Stimulated activated CD4-positive, alpha-beta T cell treated with anti-CD3 and anti-CD28 coated beads, Interleukin-2, amount 100 ng/mL, for 48 hours (primary cell): ENCODE measurements at places on chromosomes 1 and 21.
A peak's percentile ranks its signal among the peaks of the same experiment; 100 is the strongest.

DNA sequence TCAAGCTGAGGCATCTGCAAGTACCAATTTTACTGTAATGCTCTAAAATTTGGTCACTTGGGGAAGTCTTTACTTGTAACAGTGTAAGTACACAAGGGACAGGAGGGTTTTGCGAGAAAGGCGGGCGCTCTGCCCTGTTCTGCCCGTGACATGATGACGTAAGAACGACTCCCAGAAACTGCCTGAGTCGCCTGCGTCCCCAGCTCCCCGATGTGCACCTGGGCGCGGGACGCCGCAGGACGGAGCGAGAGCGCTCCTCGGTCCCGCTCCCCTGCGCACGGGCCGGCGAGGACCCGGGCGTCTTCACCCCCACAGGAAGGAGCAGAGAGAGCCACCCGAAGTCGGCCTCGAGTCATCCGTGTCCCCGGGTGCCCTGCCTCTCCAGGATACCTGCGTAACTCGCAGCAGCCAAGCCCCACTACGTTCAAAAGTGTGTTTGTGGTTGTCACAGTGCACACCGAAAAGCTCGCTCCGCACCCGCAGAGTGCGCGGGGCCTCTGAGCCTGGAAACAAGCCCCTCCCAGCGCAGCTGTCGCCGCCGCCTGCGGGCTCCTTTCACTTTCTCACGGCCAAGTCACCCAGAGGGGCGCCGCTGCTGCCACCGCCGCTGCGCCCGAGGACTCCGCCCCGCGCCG is 3.3 kb upstream of the ZBTB18 start:
- no peak for DNase-seq

- DNase-seq, result no peak
Observed at GRCh38 chr1:60809204-60809980, 273.0 kb upstream of the NFIA start.

- no peak for DNase-seq
Observed at GRCh38 chr1:151418081-151418480, 18.7 kb downstream of the PSMB4 start.

GRCh38 chr1:228996281-228996680 is 261.0 kb downstream of the RHOU start:
- no peak for DNase-seq

- no peak for DNase-seq
Observed at GRCh38 chr1:247421074-247421473, 5.1 kb downstream of the NLRP3 start.

- DNase-seq, result no peak
Observed at GRCh38 chr1:41048540-41048939, 27.0 kb upstream of the SLFNL1 start.

DNA sequence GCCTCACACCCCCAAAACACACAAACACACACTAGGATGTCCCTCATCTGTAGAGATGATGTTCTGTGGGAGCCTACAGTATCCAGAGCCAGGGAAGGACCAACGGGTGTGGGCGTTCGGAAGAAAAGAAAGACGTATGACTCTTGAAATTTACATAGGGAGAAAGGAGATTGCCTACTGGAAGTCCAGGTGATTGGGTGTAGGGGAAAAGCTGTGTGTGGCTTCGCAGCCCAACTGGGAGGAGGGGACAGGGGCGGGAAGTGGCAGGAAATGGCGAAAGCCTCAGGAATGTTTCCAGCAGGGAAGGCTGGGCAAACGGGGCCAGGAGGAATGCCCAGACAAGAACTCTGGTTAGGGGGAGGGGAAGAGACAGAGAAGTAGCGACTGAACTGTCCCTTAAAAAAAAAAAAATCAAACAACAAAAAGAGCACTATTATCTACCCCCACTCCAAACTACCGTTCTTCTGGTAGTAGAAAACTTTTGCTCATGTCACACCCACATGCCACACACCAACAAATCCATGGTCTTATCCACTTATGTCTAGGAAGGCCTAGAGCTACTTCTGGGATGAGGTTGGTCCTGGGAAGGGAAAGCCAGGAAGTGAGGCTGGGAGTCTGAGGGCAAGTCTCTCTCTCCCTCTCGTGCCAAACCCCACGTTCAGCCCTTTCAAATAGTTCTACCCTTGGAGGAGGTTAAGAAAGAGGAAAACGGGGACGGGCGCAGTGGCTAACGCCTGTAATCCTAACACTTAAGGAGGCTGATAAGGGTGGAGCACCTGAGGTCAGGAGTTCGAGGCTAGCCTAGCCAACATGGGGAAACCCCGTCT is 1.8 kb upstream of the CKS1B start:
- DNase-seq, result no peak

DNA sequence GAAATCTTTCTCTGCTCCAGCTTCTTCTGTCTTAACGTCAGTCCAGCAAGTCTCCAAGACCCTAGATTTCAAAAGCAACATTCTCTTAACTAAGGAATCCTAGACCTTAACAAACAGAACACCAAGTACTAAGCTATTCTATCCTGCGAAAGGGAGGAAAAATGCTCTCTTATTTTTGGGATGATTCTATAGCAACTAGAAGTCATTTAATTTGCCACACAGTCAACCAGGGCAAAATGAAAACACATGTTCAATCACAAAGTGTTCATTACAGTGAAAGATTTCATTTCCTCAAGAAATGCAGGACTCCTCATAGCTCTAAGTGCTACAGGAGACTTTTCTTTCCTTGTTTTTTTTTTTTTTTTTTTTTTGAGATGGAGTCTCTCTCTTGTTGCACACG is 36.2 kb upstream of the DOCK7 start:
- no peak for DNase-seq

- no peak for DNase-seq
Observed at GRCh38 chr1:49016030-49016977, 239.6 kb upstream of the BEND5 start.

GRCh38 chr1:109947582-109948284 is 36.8 kb upstream of the AHCYL1 start:
- DNase-seq, result no peak

- DNase-seq, result no peak
Observed at GRCh38 chr21:39012326-39013230, 170.7 kb downstream of the PSMG1 start.

- DNase-seq, result no peak
Observed at GRCh38 chr1:112697781-112698201, 9.1 kb downstream of the RHOC start.

DNA sequence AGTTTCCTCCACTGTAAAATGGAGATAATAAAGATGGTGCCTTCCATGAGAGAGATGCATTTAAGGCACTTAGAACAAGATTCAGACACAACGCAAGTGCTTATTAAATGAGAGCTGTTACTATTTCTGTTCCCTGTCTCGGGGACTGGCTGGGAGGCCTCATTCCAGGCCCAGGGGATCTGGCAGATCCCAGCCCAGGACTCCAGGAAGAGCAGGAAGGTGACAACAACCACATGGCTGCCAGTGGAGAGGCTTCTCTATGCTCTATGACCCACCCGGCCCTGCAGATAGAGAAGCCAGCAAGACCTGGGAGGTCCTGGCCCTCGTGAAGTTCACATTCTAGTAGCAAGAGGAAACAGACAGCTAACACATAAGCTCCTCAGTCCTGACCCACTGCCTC is 175.5 kb downstream of the ACTL8 start:
- DNase-seq, result no peak

- no peak for DNase-seq
Observed at GRCh38 chr1:242212401-242212800, 213.5 kb upstream of the MAP1LC3C start.

DNA sequence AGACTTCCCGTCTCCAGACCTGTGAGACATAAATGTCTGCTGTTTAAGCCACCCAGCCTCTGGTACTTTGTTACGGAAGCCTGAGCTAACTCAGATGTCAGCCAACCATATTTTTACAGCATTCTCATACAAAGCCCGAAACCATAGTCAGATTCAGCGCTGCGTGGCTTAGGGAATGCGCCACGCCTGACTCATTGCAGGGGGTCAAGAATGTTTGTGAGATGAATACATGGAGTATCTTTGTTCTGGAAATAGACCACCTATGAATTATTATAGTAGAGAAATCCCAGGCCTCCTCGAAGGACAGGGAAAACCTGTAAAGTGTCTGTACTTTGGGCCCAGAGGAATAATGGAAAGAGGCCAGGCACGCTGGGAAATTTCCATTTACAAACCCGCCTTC is 434.8 kb downstream of the CAMTA1 start:
- DNase-seq, result no peak

DNA sequence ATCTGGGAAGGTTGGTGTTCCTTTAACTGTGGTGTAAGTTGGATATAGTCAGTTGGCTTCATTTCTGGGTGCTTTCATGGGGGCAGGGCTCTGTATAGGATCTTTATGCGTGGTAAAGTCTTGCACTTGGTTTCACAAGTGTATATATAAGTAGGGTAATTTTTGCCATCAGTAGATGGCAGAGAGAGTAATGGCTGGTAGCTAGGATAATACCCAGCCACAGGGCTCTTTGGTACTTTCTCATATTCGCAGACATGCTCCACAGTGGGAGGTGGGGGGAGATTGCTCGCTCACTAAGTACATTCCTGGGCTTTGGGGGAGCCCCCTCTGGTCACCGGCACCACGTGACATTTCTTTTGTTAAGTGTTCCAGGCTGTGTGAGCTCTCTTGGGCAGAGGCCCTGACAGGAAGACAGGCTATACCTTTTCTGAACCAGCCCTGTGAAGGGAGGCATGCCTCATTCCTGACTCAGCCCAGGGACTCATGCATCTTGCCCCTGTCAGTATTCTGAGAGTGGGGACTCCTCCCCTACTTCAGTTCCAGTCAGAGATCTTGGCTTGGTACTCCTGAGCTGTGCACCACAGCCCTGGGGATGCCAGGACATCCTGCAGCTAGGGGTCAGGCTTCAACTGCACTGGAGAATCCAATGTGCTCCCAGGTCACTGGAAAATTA is 37.6 kb downstream of the FCRL2 start:
- no peak for DNase-seq

GRCh38 chr1:13556224-13556764 is 27.3 kb upstream of the PDPN start:
- no peak for DNase-seq

DNA sequence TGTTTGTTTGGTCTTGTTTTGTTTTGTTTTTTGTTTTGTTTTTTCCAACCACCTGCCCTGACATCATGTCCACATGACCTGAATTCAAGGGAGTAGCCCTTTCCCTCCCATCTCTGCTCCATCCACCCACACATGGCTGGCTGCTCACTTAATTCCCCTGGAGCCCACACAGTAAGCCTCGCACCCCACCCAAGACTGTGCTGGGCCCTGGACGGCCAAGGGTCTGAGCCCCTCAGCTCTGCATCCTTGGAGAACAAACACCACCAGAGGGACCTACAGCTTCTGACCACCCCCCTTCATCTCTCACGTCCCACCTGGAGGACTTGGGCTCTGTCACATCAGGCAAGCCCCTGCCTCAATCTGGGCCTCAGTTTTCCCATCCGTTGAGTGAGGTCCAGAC is 39.1 kb downstream of the MATN1 start:
- DNase-seq, result no peak

GRCh38 chr1:121594096-121594495 is 409.3 kb downstream of the SRGAP2C start:
- DNase-seq, result no peak

GRCh38 chr21:31908106-31909031 is 35.5 kb downstream of the HUNK start:
- DNase-seq, result no peak

DNA sequence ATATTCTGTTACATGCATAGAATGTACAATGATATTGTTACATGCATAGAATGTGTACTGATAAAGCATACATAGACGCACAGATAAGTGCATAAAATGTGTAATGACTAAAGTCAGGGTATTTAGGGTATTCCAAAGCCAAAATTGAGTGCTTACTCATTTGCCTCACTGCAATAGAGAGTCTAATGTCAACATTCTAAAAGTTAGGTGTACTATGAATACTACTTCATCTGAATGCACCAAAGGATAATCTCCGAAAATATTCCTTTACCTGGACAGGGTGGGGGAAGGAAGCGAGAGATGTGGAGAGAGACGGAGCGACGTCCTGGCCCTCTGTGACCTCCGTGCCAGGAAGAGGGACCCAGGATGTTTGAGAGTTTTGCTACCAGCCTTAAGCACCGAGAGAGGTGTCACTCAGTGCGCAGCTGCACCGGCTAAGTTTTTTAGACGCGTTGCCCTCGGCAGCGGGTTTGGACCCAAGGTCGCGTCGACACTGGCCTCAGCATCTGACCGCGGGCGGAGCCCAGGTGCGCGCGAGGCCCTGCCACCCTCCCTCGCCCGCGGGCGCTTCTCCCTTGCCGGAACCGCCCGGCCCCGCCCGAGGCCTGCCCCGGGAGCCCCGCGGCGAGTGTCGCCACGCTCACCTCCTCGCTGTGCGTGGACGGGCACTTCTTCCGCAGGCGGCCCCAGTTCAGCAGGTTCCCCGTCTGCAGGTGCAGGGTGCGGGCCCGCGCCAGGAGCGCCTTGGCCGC is 660 bp downstream of the GCLM start:
- DNase-seq, result peak; percentile 45

DNA sequence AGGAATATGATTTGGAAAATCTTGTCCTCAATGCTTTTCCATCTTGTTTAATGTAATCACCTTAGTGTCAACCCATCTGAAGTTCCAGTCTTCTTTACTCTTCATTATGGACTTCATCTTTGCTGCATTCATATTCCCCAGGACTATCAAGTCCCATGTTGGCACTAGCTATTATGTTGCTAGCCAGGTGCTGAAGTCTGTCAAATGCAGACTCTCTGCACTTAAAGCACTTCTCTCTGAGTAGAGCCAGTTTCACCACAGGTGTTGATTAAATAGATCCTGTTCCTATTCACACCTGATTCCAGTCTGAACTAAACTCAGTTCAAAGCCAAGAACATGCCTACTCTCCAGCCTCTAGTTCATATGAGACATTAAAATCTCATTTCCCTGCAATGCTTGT is 75.0 kb upstream of the PKN2 start:
- DNase-seq, result no peak

DNA sequence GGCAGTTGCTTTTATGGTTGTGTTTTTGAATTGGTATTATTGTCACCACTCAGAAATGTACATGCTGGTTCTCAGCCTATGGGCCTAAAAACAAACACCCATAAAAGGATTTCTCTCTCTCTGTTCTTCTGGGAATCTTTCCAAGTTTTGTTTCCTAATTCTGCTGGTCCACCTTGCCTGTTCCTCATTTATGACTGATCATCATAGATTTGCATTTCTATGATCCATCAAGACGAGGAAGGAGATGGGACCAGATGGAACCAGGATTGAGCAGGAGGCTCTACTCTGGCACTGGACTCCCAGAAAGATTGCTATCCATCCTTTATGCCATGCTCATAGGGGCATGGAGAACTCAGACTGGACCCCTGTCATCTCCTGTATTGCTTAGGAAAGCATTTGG is 162.2 kb downstream of the C1orf94 start:
- DNase-seq, result no peak

GRCh38 chr1:38134294-38134755 is 87.7 kb upstream of the POU3F1 start:
- no peak for DNase-seq
